ENCODE measurements at places on chromosomes 6 and 20. TPM values are rescaled to one million over a fixed set of nuclear protein-coding genes. Genes with fewer than 3 reads are reported as not detected.
A peak's percentile ranks its signal among the peaks of the same experiment; 100 is the strongest.

Gene RIPPLY2
- total RNA-seq: not detected

Gene RSPH4A
- total RNA-seq: 0.55 TPM

Gene INSM1
- total RNA-seq: not detected

DNA sequence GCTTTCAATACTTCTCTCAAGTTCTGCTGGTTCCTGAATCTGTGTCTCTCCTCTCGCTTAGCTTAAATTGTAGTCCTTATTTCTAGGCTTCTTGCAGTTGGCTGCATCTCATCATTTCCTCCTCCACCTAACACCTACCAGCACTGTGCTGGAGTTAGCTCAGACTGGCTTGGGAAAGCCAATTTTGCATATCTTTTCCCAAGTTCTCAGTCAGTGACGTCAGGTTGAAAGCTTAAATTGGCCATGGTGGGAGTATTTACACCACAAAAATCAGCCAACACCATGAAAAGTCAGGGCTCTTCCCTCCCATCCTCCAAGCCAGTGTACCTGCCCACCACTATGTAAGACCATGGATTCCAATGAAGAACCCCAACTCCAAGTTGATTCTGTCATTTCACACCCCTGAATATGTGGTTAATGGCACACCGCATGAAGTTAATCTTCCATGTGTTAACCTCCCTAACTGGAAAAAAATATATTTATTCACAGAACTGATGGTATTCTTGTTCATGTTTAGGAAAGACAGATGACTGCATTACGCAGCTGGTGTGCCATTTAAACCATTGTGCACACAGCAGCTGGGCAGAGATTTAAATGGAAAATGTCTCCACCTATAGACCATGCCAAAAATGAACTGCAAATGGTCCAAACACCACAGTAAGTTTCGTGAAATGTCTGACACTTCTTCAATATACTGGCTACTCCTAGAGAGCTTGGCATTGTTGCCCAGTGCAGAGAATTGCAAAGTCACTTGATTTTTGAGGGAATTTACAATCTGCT, 274.1 kb upstream of the MAP3K7 start:
- no peak for DNase-seq

- peak; percentile 26 for DNase-seq
These were observed 548 bp upstream of the TMEM74B start for GRCh38 chr20:1185316-1185741.

DNA sequence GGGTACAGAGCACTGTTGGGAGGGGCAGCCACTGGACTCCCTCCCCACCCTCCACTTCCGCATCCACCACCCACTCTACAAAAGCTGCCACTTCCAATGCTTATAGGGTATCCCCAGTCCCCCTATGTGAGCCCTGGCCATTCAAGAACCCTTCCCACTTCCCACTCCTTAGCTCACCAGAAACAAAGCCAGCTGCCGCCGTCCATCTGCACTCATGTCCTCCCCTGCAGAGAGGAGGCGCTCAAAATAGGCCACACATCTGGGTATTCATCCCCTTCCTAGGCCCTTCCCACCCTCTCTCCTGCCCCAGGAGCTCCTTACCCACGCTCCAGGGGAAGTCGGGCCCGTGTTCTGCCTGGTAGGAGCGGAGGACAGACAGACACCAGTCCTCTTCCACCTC, 6.5 kb upstream of the LY6G5C start:
- DNase-seq: no peak

GRCh38 chr6:42104095-42104803, 38.2 kb downstream of the C6orf132 start:
- DNase-seq: peak; percentile 56

DNA sequence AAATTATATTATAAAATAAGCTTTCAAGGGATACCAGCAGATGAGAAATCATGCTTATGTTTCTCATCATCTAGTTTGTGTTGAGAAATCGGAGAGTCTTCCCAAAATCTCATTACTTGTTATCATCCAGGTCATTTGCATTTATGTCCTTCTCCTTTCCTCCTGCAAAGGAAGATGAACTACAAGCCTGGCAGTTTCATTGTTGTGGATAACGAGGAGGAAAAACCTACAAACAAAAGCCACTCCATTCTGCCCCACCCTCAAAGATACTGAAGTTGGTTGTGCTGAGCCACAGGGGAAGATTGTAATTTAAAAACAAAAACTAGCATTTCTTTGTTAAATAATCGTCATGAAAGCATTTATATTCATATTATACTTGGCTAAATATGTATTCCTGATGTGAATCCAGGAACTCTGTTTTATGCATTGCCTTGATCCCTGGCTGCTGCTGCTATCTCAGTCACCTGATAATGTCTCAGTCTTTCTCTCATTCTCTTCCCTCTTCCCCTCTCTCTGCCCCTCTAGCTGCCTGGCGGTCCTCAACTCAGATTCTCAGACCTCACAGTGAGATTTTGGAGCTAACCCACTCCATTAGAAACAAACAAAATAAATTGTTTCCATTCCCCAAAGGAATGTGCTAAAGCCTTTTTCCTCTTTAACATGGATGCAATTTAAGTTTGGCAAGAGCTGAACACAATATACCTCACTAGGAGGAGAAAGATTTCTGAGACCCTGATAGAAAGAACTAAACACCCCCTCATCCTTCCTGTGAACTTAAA, 185.3 kb downstream of the ADAT2 start:
- DNase-seq: no peak

GRCh38 chr6:50837589-50838445, 19.1 kb downstream of the TFAP2B start:
- DNase-seq: no peak

DNA sequence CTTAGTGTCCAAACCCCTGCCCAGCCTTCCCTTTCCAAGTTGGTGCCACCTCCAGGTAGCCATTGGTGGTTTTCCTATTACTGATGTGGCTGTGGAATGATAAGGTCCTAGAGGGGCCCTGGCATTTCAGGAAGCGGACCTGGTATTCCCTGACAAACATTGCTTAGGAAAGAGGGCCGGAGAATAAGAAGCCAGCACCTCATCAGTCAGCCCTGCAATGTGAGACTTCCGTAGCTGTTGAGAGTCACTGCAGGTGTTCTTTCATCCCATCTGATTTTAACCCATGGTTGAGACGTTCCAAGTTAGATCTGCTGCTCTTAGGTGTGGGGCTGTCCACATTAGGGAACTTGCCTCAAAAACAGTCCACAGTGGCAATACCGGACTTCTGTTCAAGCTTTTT, 14.8 kb upstream of the NPEPL1 start:
- no peak for DNase-seq

- no peak for DNase-seq
These were observed 24.8 kb downstream of the C6orf62 start for GRCh38 chr6:24694198-24694597.

DNA sequence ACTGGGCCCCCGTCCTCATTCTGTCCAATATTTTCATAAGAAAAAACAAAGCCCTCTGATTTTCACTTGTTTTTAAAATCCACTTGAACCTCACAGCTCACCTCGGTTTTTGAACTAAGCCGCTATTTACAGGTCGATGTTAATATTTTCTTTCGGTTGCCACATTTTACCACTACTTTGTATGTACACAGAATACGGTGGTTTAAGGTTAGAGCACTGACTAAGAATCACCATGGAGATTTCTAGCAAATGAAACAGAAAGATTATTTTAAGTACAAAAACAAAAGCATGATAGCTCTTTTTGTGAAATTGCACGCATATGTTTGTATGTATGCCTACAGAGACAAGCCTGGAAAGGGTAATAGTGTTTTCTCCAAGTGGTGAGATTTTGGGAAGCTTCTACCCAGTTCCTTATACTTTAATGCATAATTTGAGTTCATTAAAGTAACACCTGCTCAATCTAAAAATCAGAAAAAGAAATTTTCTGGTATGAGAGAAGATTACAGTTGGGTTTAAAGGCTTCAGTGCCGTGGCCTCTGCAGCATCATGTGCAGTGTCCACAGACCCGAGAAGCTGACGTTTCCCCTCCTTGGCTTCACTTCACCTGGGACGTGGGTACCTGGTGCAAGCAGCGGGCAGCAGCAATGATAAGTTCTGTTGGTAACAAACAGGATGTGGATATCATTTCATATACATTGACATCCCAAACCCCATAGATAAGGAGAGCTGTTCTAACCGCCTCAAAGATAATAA, 144.0 kb downstream of the UST start:
- DNase-seq: no peak

- DNase-seq: no peak
These were observed 31.3 kb upstream of the SH3BGRL2 start for GRCh38 chr6:79599725-79600259.

GRCh38 chr20:62966212-62967148, 14.0 kb downstream of the SLC17A9 start:
- no peak for DNase-seq

DNA sequence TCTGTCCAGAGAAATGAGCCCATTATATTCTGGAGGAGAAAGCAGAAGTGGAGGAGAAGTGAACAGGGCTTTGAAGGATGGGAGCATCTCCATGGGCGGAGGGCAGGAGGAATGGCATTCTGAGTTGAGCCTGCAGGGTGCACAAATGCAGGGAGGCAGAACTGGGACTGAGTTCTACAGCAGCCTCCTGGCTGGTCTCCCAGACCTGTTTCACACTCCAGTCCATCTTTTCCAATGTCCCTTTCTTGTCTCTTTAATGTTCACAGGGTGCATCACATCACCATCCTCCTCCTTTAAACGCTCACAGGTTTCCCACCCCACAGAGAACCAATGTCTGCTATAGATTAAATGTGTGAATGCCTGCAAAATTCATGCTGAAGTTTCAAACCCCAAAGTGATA, 302.9 kb downstream of the PTPRT start:
- no peak for DNase-seq

DNA sequence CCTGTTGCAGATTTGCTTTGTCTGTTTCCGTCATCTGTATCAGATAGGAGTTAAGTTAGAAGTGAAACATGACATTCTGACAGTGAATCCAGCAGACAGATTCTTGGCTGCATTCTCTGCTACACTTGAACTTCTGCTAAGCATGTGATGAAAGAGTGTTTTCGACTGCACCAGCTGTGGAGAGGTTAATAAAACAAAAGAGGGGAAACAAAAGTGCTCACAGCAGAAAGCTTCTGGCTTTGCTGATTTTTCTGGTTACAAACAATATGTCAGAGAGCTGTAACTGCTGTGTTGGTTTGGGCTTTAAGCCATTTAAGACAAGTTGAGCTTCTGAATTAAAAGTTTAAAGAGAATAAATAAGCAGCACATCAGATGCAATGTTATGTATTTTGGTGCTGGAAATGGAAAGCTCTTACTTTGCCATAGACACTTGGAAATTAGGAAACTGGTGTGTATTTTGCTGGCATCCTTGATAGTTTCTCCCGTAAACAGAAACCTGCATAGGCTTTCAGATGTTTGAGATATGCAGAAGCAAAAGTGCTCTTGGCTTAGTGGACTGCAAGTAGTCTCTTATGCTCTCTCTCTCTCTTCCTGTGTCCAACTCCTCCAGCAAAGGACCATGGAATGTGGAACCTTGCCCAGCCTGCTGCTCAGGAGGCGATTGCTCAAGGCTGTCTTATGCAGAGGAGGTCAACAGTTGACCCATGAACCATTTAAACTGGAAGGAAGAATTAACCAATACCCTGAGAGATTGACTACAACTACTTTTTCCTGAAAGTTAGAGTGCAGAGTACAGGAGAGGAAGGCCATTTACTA, 104.9 kb downstream of the RPS12 start:
- peak; percentile 53 for DNase-seq
